ENCODE measurements at places on chromosomes 5 and 9. TPM values are rescaled to one million over a fixed set of nuclear protein-coding genes. Genes with fewer than 3 reads are reported as not detected.
A peak's percentile ranks its signal among the peaks of the same experiment; 100 is the strongest.

GRCh38 chr9:109098960-109099308 is 20.8 kb downstream of the TMEM245 start:
- DNase-seq = no peak

GRCh38 chr5:8845296-8845695 is 700.6 kb downstream of the SEMA5A start:
- DNase-seq = no peak

- no peak for DNase-seq
These were observed 66.7 kb upstream of the PRSS3 start for GRCh38 chr9:33728613-33729012.

GRCh38 chr9:31136524-31136923 is 1247.9 kb upstream of the ACO1 start:
- no peak for DNase-seq

GRCh38 chr9:136882109-136882946 is 4.0 kb upstream of the TRAF2 start:
- DNase-seq = peak; percentile 35

DNA sequence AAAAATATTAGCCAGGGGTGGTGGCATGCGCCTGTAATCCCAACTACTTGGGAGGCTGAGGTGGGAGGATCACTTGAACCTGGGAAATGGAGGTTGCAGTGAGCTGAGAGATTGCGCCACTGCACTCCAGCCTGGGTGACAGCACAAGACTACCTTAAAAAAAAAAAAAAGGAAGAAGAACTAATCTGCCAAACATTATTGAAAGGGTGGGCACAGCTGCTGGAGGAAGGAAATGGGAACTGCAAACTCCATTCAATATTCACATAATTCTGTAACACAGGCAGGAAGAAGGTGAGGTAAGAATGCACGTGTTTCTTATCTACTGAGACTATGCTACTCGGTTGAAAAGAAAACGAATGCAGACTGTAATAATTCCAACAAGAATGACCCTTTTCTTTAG is 121.1 kb upstream of the GNA14 start:
- DNase-seq = peak; percentile 61

Gene ZNF354C
- total RNA-seq = 7.1 TPM

Gene FSD1L
- 3.4 TPM for total RNA-seq

Gene SLC12A7
- 23.1 TPM for total RNA-seq
